ENCODE measurements at places on chromosomes 3 and 15.

GRCh38 chr3:23198801-23199200, 4.3 kb upstream of the UBE2E2 start:
- DNase-seq = no peak

DNA sequence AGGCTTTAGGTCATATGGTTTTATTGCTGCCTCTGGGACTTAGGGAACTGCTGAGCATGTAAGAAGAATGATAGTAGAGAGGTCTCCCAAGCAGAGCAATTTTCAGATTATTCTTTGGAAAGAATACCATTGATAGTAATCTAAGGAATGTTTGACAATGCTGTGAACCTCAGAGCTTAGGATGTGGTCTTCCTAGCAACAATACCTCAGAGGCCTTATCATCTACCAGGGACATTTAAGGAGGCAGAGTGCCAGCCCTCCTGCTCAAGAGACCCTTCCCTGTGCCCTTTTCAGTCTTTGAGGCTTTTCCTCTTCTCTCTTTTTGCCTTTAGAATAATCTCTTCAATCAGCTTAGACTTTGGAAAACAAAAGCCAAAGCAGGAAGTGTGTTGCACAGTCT, 272.1 kb downstream of the OXSM start:
- no peak for DNase-seq

DNA sequence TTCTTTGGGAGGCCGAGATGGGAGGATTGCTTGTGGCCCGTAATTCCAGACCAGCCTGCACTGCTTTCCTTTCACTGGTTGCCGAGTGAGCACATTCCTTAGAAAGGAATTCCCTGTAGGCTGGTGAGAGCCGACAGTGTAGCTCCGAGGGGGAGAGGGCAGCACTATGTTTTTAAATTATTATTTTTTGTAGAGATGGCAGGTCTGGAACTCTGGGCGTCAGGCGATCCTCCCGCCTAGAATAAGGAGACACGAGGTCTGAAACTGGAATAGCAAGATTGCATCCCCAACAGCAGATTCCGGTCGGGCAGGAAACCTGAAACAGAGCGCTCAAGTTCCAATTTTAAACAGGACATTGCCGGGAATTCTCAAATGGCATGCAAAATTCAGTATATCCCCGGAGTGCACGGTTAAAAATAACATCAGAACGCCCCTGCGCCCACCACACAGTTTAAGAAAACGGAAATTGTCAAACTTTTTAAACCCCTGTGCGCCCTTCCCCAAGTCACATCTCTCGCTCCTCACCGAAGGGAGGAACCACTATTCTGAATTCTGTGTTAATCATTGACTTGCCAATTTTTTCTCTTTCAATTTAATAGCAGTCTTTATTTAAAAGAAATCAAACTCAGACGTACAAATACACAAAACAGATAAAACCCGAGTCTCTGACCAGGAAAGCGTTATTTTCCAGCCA, 643 bp upstream of the RNU5B-1 start:
- peak; percentile 69 for DNase-seq

DNA sequence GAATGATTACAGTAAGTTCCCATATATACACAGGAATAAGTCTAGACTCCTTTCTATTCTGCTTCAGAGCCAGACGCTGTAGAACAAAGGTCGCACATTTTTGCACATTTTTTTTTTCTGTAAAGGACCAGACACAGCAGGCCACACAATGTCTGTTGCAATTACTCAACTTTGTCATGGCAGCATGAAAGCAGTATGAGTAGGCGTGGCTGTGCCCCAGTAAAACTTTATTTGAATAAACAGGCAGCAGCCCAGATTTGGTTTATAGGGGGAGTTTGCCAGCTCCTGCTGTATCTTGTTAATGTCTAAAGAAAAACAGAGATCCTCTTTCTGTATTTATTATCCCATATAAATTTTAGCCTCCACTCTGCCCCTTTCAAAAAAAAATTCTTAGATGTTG, 708.3 kb downstream of the FHIT start:
- DNase-seq = no peak

- no peak for DNase-seq
Measured at GRCh38 chr15:88990185-88990679, 77.1 kb upstream of the MFGE8 start.

- no peak for DNase-seq
Measured at GRCh38 chr15:82933576-82933975, 18.9 kb downstream of the HOMER2 start.

DNA sequence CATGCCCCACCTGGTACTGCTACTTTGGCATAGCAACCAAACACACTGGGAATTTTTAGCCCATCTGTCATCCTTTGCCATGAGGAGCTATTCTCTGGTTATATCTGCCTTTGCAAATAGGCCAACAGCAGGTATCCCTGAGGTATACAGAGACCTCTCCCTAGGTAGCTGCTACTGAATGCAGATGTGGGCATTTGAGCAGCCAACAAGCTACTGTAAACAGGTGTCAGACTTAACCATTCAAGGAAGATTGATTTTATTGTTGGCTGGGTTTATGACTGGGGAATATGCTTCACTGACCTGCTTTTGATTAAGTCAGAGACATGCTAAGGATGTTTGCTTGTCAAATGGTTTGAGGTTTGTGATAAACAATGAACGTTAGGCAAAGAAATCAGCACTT, 183.2 kb downstream of the OXSM start:
- no peak for DNase-seq

GRCh38 chr3:120634539-120634938, 38.4 kb downstream of the NDUFB4 start:
- DNase-seq = no peak

- DNase-seq = peak; percentile 40
Measured at GRCh38 chr3:171654809-171655208, 155.5 kb downstream of the PLD1 start.

DNA sequence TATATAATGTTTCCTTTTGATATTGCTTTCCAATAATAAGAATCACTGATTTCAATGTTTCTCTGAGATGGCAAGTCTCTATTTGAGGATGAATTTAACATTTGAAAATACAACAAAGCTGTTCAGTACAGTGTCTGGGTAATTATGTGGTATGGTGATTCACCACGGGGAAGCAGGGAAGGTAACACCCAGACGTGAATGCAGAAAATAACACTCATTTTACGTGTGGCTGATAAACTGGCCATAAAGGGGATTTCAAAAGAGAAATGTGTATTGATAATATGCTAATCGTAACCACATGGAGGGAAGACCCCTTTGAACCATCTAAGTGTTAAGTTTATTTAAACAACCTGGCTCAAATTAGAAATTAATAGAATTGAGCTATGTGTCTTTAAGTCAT, 344.6 kb downstream of the GRM7 start:
- DNase-seq = no peak

Data from hippocampal formation (tissue), 2 donors.